ENCODE measurements at places on chromosomes 3 and 15. TPM values are rescaled to one million over a fixed set of nuclear protein-coding genes. Genes with fewer than 3 reads are reported as not detected.

CFAP91 gene
- total RNA-seq = under 0.01 TPM

SEMA3G gene
- under 0.01 TPM for total RNA-seq

ACOX2 gene
- 4.2 TPM for total RNA-seq

CD276 gene
- total RNA-seq = 137 TPM

EFCC1 gene
- 0.86 TPM for total RNA-seq

RBP2 gene
- total RNA-seq = not detected

PLSCR2 gene
- not detected for total RNA-seq

ROBO1 gene
- 141 TPM for total RNA-seq

VIPR1 gene
- 2.0 TPM for total RNA-seq

PLA2G4D gene
- not detected for total RNA-seq

DUOXA2 gene
- not detected for total RNA-seq

ISLR gene
- total RNA-seq = 25.8 TPM

CCDC80 gene
- 39.5 TPM for total RNA-seq

TMC3 gene
- total RNA-seq = not detected

KLHL6 gene
- under 0.01 TPM for total RNA-seq

NMNAT3 gene
- under 0.01 TPM for total RNA-seq

PIK3R4 gene
- total RNA-seq = 20.4 TPM

GP5 gene
- under 0.01 TPM for total RNA-seq

AADACL2 gene
- total RNA-seq = not detected

CTXN2 gene
- total RNA-seq = not detected

EOGT gene
- 16.2 TPM for total RNA-seq

MGA gene
- 29.1 TPM for total RNA-seq

DLL4 gene
- total RNA-seq = 9.4 TPM

SH2D7 gene
- total RNA-seq = not detected

KCNMB3 gene
- total RNA-seq = 0.88 TPM

TYRO3 gene
- 7.7 TPM for total RNA-seq

ERC2 gene
- total RNA-seq = not detected

RTP1 gene
- total RNA-seq = not detected

KNL1 gene
- 63.7 TPM for total RNA-seq

UCN2 gene
- total RNA-seq = 25.1 TPM

DNAH12 gene
- 0.14 TPM for total RNA-seq

SYNPR gene
- total RNA-seq = not detected

RETNLB gene
- total RNA-seq = not detected

TMEM39A gene
- total RNA-seq = 90.2 TPM

SNRPA1 gene
- 10.3 TPM for total RNA-seq

NPAP1 gene
- not detected for total RNA-seq

THRB gene
- total RNA-seq = 0.66 TPM

SPESP1 gene
- total RNA-seq = 2.4 TPM

PLAAT1 gene
- total RNA-seq = not detected

CKMT1A gene
- not detected for total RNA-seq

CX3CR1 gene
- total RNA-seq = not detected

CYP11A1 gene
- not detected for total RNA-seq

DZIP1L gene
- total RNA-seq = 20.8 TPM

FBXW12 gene
- total RNA-seq = not detected

GCNT3 gene
- total RNA-seq = not detected

ANKRD34C gene
- total RNA-seq = not detected

SLC30A4 gene
- 11.6 TPM for total RNA-seq

SUMF1 gene
- total RNA-seq = 32.6 TPM

Measured in placental pericyte (primary cell).